ENCODE measurements at places on chromosomes 2 and 18.

GRCh38 chr2:146214394-146214929 lies 1630.4 kb upstream of the ACVR2A start:
- DNase-seq: no peak

DNA sequence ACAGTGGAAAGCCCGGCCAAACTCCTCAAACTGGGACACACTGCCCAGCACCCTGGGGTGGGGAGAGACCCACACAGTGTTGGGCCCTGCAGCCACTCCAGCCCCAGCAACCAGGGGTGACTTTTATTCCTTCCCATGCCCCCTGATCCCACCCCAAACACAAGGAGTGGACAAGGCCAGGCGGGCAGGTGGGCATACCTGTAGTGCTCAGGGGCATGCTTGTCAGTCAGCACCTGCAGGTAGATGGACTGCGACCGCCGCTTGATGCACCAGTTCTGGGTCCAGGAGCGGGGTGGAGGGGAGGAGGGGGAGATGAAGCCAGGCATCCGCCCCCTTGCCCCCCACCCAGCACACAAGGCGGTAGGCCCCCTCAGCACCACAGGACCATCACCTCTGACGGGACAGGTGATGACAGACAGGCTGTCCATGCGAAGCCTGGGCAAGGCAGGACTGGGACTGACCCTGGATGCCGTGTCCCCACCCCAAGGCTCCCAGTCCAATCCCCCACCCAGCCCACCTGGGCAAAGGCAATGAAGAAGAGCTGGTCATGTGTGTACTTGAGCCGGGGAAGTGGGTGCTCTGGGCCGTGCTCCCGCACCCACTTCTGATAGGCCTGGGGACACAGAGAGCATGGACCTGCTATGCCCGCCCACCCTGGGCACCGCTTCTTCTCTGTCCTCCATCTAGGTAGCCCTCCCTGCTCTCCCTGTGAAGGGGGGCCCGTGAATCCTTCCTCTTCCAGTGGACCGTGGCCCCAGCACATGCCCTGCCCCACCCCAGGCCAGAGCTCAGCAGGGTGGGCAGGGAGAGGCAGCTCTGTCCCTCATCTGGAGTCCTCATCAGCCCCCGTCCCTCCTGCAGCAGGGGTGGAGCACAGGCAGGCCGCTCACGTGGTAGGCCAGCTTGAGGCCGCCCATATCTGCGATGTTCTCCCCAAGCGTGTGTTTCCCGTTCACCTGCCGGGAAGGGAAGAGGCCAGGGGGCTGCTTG lies 7.1 kb downstream of the ECEL1 start:
- no peak for DNase-seq

- DNase-seq: no peak
These were observed 6.8 kb upstream of the CD207 start for GRCh38 chr2:70842401-70842800.

DNA sequence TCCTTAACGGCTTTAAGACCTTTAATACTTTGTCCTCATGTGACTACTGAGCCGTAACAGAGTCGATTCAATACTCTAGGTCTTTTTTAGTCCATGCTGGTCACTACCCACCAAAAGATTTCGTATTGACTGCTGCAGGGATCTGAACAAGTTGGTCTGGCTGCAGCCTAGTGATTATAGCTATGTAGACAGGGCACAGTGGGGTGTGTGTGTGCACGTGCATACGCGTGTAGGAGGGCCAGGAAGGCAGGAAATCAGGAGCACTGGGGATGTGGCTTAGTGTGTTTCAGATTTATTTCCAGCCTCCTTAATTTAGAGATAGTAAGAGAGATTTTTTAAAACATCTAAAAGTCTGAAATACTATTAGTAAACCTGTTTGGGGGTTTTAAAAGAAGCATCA lies 161.4 kb downstream of the MYO3B start:
- no peak for DNase-seq

DNA sequence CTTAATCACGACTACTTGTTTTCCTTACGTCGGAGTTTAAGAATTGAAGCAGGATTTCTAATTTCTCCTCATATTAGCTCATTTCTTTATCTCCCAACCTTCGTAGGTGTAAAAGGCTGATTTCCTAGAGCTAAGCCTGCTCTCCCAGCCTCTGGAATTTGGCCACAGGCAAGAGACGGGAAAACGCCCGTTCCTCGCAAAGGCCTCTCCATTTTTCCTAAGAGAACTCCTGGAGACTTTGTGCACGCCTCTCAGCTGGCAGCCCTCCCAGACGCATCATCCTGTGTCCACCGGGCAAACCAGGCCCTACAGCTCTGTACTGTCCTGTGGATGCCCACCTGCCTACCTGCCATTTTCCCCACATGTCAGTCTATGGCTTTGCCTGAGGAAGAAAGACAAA lies 106.3 kb downstream of the FTCDNL1 start:
- DNase-seq: no peak

DNA sequence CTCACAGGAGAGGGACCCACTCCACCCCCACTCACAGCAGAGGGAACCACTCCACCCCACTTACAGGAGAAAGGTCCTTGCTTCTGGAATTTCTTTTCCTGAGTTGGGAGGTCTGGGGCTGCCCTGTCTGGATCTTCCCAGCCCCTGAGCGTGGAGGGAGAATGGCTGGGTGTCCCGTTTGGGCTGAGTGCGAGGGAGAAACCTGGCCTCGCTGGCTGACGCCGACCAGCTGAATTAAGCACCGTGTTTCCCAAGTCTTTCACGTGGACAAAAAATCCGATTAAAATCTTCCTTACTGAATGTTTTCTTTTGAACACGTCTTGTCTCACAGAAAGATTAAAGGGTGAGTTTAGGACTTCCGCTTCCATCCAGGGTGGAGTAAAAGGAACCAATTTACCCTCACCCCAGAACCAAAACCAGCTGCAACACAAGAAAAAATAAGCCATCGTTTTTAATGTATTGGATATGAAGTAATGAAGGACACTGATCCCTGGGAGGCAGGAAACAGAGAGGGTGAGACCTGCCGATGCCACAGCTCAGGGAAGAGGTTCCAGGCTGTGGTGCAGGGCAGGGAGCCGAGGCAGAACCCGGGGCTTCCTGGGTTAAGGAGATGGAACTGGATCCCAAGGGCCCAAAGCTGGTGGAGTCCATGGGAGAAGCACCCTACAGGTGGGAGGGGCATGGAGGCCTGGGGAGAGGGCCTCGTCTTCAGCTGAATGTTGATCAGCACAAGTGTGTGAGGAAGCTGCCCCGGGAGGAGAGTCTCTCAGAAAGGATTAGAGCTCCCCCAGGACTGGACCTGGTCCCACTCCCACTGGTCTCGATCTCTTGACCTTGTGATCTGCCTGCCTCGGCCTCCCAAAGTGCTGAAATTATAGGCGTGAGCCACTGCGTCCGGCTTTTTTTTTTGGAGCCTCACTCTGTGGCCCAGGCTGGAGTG lies 60.3 kb downstream of the RTP5 start:
- DNase-seq: no peak

DNA sequence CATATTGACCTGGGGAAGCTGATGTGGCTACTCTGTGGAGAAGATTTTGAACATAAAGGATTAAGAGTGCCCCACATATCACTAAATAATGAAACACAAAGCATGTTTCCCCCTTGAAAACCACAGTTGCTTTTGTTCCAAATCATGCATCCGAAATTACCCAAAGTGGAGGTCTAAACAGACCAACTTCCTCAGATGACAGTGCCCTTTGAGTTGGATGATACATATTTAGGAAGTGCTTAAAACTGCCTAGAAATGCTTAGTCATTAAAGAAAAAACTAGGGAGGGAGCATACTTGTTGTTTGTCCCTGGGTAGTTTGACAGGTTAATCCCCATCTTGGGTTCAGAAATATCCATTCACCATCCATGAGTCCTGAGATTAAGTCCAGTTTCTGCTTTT lies 1070.3 kb downstream of the SUCLG1 start:
- DNase-seq: no peak

DNA sequence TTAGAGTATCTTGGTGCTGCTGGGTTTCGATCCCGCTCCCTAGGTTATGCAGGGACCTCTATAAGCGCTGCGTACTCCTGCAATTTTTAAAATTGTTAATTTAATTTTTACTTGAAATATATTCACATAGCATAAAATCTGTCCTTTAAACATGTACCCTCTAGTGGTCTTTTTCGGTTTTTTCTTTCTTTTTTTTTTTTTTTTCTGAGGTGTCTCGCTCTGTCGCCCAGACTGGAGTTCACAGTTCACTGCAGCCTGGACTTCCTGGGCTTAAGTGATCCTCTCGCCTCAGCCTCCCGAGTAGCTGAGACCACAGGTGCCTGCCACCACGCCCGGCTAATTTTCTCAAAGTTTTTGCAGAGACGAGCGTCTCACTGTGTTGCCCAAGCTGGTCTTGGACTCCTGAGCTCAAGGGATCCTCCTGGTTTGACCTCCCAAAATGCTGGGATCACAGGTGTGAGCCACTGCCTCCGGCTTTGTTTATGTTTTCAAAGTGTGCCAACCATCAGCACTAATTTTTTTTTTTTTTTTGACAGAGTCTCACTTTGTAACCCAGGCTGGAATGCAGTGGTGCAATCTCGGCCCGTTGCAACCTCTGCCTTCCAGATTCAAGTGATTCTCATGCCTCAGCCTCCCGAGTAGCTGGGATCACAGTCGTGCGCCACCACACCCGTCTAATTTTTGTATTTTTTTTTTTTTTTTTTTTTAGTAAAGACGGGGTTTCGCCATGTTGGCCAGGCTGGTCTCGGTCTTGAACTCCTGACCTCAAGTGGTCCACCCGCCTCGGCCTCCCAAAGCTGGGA lies 585 bp upstream of the MOB1A start:
- DNase-seq: no peak

DNA sequence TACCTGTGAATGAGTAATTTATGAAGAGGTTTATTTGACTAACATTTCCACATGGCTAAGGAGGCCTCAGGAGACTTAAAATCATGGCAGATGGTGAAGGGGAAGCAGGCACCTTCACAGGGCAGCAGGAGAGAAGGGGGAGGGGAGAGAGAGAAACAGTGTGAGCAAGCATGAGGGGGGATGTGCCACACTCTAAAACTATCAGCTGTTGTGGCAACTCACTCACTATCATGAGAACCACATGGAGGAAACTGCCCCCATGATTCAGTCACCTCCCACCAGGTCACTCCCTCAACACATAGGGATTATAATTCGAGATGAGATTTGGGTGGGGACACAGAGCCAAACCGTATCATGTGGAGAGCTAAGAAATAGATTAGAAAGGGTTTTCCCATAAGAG lies 309.0 kb downstream of the RDH14 start:
- DNase-seq: no peak

DNA sequence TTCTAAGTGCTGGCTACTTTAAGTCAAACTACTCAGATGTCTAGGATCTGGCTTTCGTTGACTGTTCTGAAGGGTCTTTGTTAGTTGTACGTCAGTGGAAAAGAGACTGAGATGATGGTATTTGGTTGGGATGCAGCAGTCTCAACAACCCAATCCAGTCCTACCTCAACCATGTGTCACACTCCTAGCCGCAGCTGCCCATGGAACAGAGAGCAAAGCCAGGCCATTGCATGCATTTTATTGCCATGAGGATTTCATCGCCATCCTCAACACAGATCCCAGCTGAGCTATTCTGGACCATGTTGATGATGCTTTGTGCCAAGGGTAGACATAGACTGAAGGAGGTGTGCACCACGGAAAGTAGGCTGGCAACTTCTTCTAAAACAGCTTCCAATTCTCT lies 97.3 kb upstream of the STK39 start:
- no peak for DNase-seq

- no peak for DNase-seq
These were observed 8.2 kb downstream of the NFATC1 start for GRCh38 chr18:79403723-79404566.

DNA sequence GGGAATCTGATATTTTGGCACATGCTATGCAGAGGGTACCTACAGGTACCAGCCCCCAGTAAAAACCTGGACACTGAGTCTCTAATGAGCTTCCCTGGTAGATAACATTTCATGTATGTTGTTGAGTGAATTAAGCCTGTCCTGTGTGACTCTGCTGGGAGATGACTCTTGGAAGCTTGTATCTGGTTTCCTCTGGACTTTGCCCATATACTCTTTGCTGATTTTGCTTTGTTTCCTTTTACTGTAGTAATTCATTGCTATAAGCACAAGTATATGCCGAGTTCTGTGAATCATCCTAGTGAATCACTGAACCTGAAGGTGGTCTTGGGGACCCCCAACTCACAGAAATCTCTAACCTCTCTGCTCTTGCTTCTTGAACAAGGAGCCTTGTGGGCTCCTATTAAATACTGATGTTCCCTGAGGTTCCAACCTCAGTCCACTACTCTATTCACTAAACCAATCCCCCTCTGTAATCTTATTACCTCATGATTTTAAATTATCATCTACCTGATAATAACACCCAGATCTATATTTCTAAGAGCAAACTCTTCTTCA lies 94.3 kb upstream of the WDSUB1 start:
- no peak for DNase-seq

DNA sequence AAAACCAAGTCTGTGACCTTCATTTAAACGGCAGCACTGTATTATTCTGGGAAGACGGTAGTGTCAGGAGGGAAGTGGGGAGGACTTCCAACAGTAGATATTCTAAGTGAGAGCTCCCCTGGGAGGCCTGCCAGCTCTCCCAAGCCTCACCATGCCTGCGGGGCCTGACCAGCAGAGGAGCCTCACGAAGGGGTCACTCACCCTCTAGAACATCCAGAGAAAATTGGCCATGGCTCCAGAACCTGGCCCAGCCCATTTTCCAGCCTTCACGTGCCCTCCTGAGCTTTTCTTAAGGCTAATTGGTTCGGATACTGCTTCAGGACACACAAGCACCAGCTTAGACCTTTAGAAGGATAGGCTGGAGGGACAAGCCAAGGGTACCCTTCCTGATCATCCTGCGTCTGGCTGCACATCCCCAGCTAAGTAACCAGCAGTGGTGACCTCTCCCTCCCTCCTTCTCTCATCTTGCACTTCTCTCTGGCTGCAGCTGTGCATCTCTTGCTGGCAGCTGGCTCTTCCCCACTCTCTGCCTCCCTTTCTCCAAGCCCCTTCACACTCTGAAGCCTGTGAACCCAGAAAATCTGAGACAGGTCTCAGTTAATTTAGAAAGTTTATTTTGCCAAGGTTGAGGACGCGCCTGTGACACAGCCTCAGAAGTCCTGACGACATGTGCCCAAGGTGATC lies 120.1 kb upstream of the PKDCC start:
- DNase-seq: no peak

GRCh38 chr18:23259701-23260681 lies 124.7 kb downstream of the CABLES1 start:
- peak; percentile 4 for DNase-seq

- DNase-seq: no peak
These were observed 249.7 kb downstream of the GLI2 start for GRCh38 chr2:120985174-120985996.
